Activated naive CD8-positive, alpha-beta T cell treated with anti-CD3 and anti-CD28 coated beads, Interleukin-2, amount 10 ng/mL, durations not matched to agents 7 days and 5 days (primary cell): ENCODE measurements at places on chromosomes 3 and 15. TPM values are rescaled to one million over a fixed set of nuclear protein-coding genes. Genes with fewer than 3 reads are reported as not detected.

The GOLGA8Q gene
- 16.0 TPM for total RNA-seq

The EPHB1 gene
- 0.39 TPM for total RNA-seq

The SUCNR1 gene
- 0.08 TPM for total RNA-seq

DNA sequence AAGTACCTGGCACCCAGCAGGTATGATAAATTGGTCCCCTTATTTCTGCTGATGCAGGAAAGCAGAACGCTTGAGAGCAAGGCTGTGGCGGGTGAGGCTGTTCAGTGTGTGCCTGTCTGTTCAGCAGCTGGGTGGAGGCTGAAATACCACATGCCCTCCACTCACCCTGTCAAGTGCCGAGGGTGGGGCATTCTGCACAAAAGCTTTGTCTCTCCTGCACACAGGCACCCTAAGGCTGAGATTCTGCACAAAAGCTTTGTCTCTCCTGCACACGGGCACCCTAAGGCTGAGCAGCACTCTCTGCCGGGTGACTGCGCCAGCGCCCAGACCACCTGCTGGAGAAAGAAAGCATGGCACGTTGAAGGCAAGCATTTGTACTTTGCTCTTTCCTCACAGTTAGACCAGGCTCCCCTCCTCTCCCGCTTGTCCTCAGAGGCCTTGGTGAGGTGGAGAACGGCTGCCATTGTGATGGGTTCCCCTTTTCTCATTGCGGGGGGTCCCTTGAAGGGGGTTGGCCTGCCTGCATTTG, 97.5 kb downstream of the BDH1 start:
- peaks cover 31% of the 10 kb centered on the region for H3K27me3 ChIP-seq
- peaks cover 12% of the 10 kb centered on the region for H3K4me1 ChIP-seq
- H3K36me3 ChIP-seq: peaks cover 3% of the 10 kb centered on the region
- no peak for DNase-seq
- H3K4me3 ChIP-seq: no peak overlapping the region
- H3K27ac ChIP-seq: no peak overlapping the region

- H3K36me3 ChIP-seq: peaks cover 6% of the 10 kb centered on the region
- no peaks in the 10 kb centered on the region for H3K27me3 ChIP-seq
- H3K4me3 ChIP-seq: no peak overlapping the region
- peaks cover 3% of the 10 kb centered on the region for H3K4me1 ChIP-seq
- H3K27ac ChIP-seq: no peak overlapping the region
These were observed 480.5 kb upstream of the CBLB start for GRCh38 chr3:106349191-106349881.

GRCh38 chr3:128804017-128804810, 75.2 kb upstream of the ACAD9 start:
- peaks cover 62% of the 10 kb centered on the region for H3K4me1 ChIP-seq
- peaks cover 32% of the 10 kb centered on the region for H3K36me3 ChIP-seq
- peak overlapping the region; percentile 88 for H3K27ac ChIP-seq
- no peaks in the 10 kb centered on the region for H3K27me3 ChIP-seq
- DNase-seq: no peak

GRCh38 chr3:31653464-31653863, 120.7 kb downstream of the STT3B start:
- no peak for DNase-seq
- no peaks in the 10 kb centered on the region for H3K4me1 ChIP-seq
- H3K27ac ChIP-seq: no peak overlapping the region
- H3K27me3 ChIP-seq: no peaks in the 10 kb centered on the region
- H3K4me3 ChIP-seq: no peak overlapping the region
